SK-N-MC (cell line): ENCODE measurements at places on chromosomes 16 and 17.

- no peak for DNase-seq
Observed at GRCh38 chr16:6641091-6641490, 691.6 kb upstream of the RBFOX1 start.

- DNase-seq = peak; percentile 58
Observed at GRCh38 chr17:49093131-49093530, 39.4 kb upstream of the B4GALNT2 start.

GRCh38 chr16:68839831-68840230, 3.5 kb upstream of the TANGO6 start:
- DNase-seq = no peak

DNA sequence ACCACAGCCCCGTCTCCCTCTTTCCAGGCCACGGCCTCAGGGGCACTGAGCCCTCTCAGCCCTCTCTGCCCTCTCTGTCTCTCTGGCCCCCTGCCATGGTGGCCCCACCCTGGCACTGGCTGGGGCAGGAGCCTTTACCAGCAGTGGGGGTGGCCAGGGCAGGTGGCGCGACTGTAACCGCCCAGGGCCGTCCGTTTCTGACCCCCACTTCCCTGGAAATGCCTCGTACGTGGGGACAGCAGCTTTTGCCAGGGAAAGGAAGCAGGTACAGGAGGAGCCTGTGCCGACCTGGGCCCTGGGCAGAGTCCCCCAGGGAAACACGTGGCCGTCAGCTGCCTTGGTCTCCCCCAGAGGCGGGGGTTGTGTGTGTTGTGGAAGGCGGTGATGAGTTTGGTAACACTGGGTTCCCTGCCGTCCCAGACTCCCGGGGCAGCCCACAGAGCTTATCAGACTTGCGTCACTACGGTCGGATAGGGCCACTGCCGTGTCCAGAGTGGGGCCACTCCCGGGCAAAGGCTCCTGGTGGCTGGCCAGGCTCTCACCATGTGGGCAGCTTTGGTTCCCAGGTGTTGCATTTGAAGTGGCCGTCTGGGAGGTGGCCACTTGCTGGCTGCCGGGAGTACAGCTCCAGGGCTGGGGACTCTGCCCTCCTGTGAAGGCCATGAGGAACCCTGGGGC, 249.3 kb upstream of the CIBAR2 start:
- DNase-seq = no peak

DNA sequence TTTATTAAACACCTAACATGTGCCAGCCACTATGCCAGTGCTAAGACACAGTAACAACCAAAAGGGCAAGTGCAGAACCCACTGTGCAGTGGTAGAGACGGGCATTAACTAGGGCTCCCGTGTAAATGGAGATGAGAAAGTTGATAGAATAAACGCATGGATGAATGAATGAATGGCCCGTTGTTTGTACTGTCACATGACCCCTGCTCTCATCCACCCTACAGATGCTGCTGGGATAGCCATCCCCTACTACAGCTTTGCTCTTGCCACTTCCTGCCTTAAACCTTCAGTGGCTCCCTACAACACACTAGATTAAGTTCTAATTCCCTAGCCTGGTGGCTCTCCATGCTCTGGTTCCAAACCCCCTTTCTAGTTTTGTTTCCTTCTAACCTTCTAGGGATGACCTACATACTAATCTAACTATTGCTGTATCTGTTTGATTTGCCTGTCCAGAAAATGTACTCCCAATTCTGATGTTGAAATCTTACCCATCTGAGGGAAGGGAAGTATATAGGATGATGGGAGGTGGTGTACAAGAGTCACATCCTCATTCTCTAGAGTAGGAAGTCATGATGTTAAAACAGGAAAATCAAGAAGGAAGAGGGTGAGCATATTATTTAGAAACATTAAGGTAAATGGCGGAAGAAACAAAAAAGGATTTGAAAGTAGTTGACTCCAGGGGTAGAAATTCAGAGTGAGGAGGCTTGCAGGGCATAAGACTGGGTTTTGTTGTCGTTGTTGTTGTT, 11.4 kb upstream of the TNRC6C start:
- no peak for DNase-seq
